ENCODE measurements at places on chromosomes 5 and 9.
A peak's percentile ranks its signal among the peaks of the same experiment; 100 is the strongest.

DNA sequence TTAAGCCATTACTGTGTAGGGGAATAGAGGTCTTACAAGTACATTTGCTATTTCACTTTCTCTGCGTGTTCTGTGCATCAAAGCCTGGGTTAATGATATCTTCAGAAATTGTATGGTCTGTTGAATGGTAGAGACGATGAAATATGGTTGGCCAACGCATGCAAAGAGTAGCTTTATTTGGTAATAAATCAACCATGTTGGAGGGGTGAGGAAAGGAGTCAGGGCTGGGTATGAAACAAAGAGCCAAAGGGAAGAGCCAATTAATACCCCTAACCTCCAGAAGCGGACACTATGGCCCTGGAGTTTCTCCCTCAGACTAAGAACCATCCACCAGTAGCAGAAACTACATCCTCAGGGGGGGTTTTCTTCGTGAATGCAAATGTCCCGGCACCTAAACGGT lies 1974.0 kb upstream of the WWC1 start:
- ATAC-seq, result no peak

DNA sequence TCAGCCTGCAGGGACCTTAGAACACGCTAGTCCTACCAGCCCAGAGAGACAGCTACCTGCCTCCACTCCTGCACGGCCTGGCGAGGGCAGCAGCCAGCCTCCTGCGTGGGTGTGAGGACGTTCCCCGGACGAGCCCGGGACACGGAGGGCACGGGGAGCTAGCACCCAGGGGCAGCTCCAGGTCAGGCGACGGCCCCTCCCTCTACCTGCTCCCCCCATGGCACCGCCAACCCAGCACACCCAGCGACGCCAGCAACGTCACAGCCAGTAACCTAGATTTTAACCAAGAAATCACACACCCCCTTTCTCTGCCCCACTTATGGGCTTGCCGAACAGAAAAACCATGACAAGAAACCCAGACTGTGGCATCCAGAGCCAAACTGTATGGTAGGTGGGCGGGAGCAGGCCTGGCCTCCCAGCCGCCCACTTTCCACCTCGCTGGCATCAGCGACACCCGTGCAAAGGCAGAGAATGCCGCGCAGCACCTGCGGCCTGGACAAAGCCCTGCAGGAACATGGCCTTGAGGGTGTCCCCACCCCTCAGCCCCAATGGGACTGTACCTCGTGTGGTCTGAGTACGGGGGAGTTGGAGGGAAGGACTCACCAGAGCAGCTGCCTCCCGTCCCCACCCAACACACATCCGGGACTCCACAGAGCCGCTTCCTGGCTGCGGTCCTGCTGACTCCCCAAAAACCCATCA lies 47.9 kb downstream of the NACC2 start:
- no peak for ATAC-seq

DNA sequence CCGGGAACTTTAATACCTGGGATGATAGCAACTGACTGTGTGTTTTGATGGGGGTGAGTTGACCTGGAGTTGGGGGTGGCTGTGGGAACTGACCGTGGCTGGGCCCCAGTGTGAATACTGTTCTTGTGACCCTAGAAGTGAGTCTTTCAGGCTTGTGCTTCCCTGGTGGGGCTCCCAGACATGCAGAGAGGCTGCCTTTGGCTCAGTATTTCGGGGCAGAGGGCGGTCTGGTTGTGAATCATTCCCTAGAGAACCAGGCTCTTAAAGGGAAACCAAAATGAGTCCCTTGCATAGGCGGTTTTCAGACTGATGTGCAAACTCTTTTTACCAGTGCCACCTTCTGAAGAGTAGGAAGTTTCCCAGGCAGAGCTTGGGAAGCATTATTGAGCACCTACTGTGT lies 132.1 kb downstream of the MACROH2A1 start:
- no peak for ATAC-seq

DNA sequence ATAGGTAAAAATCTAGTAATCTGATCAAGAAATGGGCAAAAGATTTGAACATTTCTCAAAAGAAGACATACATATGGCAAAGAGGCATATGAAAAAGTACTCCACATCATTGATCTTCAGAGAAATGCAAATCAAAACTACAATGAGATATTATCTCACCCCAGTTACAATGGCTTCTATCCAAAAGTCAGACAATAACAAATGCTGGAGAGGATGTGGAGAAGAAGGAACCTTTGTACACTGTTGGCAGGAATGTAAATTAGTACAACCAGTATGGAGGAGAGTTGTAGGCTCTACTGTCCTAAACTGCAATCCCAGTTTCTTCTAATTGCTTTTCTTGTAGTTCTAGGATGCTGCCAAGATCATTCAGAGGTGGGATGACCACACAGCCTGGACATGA lies 193.5 kb upstream of the RFX3 start:
- no peak for ATAC-seq

DNA sequence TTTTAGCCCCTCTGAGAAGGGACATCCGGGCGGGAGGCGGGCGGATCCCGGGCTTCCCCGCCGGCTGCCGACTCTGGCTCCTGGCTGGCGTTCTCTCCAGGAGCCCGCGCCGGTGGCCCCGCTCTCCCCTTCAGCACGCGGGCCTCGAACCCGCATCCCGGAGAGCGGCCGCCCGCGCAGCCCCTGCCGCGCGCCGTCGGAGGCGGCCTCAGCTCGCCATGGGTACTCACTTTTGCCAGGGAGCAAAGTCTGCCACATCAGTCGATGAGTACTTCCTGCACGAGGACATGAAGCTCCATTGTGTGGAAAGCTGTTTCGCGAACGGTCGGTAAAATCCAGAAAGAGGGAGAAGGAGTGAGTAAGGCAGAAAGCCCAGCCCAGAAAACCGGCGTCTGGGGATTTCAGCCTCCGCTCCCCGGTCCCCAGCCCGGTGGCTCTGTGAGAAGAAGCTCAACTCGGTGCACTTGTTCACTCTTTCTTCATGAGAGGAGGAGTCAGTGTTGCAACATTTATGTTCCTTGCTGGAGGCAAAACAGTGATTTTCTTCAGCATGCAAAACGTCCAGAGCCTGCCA lies at the start of gene PRLR:
Gene PRLR (minus strand): TSS at position 450 of the 574 bp plus-strand sequence. CDS start 140,867 bp downstream, outside the sequence.
- ATAC-seq, result peak; percentile 63

DNA sequence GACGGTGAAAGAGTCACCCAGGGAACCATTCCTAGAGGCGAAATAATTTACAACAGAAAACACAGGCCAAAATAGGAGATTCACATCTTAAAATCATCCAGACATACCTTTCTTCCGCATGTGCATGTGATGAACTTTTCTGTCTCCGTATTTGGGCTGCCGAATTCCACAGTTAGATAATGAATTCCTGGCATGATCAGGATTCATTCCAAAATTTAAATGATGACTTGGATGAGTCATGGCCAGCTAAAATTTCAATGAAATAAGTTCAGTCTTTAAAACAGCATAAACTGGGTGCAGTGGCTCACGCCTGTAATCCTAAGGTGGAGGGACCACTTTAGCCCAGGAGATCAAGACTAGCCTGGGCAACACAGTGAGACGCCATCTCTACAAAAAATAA lies 82.7 kb downstream of the DROSHA start:
- ATAC-seq, result no peak

GRCh38 chr9:95570646-95571045 lies 53.9 kb upstream of the PTCH1 start:
- ATAC-seq, result no peak

- no peak for ATAC-seq
Observed at GRCh38 chr5:134572811-134573210, 47.3 kb downstream of the JADE2 start.

- no peak for ATAC-seq
Observed at GRCh38 chr5:119218830-119219782, 136.7 kb upstream of the TNFAIP8 start.

DNA sequence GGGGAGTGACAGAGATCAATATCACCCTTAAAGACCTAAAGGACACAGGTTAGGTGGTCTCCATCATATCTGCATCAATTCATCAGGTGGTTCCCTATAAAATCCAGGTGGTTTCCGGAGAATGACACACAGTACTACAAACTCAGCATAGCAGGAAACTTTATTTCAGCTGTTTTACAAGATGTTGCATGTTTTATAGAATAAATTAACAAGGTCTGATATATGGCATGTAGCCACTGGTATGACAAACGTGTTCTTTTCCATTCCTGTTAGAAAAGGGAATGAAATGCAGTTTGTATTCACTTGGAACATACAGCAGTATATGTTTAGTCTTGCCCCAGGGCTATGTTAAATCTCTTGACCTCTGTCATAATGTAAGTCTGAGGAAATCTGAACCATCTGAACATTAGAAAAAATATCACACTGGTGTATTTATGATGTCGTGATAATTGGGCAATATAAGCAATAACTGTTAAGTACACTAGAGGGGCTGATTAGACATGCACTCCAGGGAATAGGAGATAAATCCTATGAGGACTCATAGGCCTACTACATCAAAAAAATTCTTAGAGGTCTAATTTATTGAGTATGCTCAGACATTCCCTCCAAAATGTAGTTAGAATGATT lies 42.2 kb upstream of the TNFSF8 start:
- ATAC-seq, result no peak

DNA sequence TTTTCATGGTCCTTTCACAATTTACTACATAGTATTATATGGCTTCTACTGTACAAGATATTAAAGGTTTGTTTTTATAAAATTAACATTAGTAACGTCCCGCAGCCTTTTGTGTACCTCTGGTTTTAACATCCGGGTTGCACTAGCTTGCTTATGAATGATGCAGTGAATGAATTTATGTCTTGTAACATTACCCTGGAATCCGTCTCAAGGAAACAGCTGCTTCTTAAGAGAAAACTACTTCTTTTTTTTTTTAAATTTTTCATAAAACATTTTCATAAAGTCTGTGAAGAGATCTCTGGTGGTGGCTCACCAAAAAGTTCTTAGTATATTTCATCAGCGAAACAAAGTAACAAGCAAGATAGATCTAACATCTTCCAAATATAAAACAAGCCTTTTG lies 23.6 kb downstream of the MARCHF3 start:
- no peak for ATAC-seq

DNA sequence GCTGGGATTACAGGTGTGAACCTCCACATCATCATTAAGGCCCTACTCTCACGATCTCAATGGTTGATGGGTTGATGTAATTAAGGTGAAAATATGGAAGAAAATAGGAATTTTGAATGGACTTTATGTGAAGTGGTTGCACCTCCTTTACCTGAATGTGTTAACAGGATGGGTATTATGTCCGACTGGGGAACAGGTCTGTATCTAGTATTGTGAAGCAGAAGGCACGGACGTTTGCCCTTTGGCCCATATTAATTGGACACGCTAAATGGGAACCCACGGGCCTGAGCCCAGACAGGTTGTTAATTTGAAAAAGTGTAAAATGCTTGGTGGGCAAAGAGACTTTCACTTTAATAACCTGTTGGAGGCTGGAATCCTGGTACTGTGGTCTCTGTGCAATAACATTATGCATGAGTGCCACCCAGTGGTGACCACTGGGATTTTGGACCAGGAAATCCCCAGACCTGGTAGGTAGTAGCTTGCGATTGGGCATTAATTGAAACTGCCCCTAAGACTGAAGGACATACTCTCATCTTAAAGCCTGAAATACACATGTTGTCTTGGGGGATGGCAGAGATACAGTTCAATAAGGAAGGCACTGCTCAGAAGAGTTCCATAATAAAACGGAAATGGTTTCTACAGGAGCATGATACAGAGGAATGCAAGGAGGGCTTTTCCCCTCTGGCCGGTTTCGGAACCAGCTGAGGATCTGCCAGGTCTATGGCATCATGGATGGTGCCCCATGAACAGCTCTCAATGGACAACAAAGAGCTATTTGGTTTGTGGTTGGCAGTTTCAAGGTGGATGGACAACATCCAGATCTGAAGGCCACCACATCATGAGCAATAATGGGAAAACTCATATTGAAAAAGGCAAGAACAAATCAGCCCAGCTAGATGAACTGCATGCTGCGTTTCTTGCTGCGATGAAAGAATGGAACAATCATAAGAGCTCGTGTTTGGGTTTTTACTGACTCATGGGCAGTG lies 26.2 kb upstream of the BICD2 start:
- ATAC-seq, result peak; percentile 91

- ATAC-seq, result no peak
Observed at GRCh38 chr9:33331377-33331891, 41.1 kb downstream of the NFX1 start.

DNA sequence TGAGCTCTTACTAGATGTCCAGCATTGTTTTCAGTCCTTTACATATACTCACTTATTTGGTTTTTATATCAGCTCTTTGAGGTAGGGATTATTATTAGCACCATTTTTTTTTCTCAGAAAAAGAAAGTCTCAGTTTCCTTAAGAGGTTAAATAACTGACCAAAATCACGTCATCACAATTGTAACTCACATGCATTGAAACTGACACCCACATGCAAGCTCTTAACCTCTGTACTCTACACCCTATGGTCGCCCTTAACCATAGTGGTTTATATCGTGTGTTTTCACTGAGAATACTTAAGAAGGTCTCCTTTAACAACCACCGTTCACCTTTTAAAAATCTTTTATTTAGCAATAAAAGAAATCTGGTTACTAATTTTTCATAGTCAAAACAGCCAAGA lies 61.0 kb downstream of the PRDM6 start:
- ATAC-seq, result no peak

GRCh38 chr5:65760504-65761275 lies 38.7 kb downstream of the NLN start:
- ATAC-seq, result no peak

All from gastroesophageal sphincter (tissue), 4 donors.